CD4-positive, alpha-beta T cell treated with Interleukin-4 for 1 hour (primary cell): ENCODE measurements at places on chromosomes 2 and 18.

GRCh38 chr2:46068636-46069035 lies 228.6 kb upstream of the EPAS1 start:
- no peak for DNase-seq

DNA sequence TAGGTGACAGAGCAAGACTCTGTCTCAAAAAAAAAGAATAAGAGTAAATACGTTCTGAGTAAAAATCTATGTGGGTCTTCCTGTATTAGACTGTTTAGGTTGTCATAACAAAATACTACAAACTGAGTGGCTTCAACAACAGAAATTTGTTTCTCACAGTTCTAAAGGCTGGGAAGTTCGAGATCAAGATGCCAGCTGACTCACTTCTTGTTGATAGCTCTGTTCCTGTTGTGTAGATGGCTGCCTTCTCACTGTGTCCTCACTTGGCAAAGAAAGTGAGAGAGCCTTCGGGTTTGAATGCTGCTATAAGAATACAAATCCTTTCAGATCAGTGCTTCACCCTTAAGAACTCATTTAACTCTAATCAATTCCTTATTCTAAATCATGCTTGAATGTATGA lies 430.0 kb upstream of the VWC2L start:
- DNase-seq, result no peak

DNA sequence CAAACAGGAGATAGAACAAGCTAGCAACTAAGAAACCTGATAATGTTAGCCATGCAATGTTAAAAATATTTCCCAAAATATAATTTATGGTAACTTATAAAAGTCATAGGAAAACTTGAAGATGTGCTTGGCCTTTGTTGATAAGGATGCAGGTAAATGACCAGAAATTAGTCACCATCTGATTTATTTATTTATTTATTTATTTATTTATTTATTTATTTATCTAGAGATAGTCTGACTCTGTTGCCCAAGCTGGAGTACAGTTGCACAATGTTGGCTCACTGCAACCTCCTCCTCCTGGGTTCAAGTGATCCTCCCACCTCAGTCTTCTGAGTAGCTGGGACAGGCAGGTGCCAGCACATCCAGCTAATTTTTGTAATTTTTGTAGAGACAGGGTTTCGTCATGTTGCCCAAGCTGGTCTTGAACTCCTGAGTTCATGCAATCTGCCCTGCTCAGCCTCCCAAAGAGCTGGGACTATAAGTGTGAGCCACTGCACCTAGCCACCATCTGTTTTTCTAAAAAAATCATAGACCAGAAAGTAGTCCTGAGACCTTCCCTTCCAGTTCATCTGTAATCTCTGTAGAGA lies 109.5 kb downstream of the DHRS9 start:
- no peak for DNase-seq

- no peak for DNase-seq
These were observed 162.1 kb downstream of the QPCT start for GRCh38 chr2:37506407-37507050.

GRCh38 chr18:32310101-32310500 lies 120.3 kb downstream of the MEP1B start:
- no peak for DNase-seq

DNA sequence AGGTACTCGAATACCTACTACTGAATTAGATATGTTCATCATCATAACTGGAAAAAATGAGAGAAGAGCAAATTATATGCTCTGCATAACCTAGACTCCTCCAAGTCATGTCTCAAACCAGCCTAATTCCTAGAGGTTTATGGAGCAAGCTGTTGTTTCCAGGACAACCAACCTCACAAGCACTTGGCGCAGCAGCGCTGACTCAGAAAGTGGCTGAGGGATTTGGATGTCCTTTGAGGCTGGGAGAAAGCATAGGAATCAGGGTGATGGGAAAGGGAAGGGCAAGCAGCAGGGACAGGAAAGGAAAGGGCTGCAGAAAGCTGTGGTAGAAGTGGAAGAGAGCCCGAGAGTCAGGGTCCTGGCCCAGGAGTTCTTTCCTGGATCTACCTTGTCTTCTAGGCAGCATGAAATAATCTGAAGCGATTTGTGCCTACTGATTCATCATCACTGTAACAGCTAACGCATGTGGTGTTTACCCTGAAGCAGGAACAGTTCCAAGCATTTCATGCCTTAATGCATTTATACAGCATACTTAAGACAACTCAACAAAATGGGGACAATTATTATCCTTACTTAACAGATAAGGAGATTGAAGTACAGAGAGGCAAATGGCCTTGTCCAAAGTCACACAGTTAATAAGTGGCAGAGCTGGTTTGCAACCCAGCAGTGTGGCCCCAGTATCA lies 3.7 kb downstream of the PLEK start:
- DNase-seq, result no peak

- no peak for DNase-seq
These were observed 101.9 kb downstream of the TWIST2 start for GRCh38 chr2:238949710-238950345.

DNA sequence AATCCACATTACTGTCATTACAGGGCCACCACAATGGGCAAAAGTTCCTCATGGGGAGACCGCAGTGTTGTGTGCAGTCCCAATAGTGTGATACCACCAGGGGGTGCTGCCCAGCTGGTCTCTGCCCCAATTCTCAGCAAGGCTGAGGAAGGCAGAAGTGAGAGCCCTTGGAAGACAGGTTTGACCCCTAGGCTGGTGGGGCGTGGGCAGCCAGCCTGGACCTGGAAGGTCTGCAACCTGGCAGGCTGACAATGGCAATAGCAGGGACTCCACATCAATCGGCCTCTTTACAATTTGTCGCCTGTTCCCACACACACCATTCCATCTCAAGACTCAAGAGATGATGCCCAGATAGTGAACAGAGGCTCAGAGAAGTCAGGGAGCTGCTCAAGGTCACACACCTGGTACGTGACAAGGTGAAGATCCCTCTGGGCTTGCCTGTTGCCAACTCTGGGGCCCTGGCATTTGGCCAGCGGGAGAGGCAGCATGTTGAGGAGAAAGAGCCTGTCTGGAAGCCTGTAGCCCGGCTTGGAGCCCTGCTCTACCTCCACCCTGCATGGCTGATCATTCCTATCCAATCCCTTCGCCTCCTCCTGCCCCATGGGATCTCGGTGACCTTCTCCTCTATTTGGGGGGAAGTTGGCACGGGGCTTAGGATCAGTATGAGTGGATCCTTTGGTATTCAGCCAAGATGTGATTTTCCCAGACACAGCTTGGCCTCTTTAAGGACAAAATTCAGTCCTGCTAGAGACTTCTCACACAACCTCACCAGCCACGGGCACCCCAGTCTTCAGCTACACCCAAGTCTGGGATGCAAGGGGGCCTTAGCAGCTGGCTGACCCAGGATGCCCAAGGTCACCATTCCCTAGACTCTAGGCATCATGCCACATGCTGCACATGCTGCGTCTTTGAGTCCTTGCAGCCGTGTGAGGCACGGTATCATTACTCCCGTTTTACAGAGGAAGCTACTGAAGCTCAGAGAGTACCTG lies 2.9 kb upstream of the ATOH8 start:
- peak; percentile 67 for DNase-seq

DNA sequence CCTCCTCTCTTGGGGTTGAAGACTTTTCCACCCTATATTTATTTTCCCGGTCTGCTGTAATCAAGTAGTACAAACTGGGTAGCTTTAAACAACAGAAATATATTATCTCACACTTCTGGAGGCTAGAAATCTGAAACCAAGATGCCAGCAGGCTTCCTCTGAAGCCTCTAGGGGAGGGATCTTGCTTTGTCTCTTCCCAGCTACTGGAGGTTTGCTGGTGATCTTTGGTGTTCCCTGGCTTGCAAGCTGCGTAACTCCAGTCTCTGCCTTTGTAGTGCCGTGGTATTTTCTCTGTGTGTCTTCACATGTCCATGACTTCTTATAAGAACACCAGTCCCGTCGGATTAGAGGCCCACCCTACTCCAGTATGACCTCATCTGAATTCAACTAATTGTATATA lies 44.4 kb downstream of the MYO3B start:
- no peak for DNase-seq

DNA sequence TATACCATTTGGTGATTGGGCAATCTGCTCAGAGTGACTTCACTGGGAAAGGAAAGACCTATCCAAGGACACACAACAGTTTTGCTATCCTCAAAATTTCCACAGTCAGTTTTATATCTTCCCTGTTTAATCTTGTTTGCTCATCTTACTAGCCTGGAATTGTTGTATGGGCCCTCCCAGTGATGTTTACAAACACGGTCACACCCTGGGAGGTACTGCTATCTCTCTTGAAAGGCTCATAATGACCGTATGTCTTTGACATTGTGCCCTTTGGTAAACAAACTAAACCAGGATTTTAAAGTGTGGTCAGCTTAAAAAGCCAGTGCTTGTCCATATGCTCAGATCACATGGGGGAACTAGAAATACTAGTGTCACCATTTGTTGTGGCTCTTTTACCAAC lies 277.0 kb downstream of the CDH2 start:
- no peak for DNase-seq

- peak; percentile 47 for DNase-seq
These were observed 5.6 kb downstream of the QPCT start for GRCh38 chr2:37350034-37350433.

- DNase-seq, result no peak
These were observed 3.7 kb upstream of the GAREM2 start for GRCh38 chr2:26169226-26169625.

DNA sequence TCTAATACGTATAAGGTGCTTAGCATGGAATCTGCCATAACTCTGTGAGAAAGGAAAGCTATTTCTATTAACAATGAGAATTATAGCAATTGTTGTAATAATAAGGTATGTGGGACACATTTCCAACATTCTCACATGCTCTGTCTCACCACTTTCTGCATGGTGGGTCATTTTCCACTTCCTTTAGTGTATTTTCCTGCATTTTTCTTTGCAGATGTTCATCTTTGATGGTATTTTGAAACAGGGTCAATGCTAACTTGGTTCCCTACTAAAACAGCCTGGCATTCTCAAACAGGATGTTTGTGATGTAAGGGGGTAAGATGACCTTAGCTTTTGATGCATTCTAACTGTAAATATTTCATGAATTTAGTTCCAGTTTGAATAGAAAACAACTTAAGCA lies 54.7 kb downstream of the MYO1B start:
- no peak for DNase-seq

DNA sequence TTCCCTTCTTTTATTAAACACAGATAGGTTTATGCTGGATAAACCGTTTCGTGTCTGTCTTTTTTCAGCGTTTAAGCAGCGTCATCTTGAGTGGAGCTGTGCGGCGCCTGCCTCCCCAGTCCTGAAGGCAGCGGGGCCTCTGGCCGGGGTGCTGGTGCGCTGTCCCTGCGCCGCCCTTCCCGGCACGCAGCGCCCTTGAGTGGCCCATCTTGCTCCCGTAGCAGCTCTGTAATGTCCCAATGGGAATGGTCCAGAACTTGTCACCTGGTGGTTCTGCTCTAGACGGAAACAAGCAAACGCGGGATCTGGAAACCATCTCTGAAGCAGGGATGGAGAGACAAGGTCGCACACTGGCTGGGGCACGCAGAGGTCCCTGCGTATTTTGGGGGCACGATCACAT lies 24.5 kb downstream of the PRELID3A start:
- no peak for DNase-seq

GRCh38 chr2:62727876-62728566 lies 22.5 kb downstream of the EHBP1 start:
- DNase-seq, result no peak

GRCh38 chr2:3613524-3613905 lies 18.6 kb downstream of the COLEC11 start:
- no peak for DNase-seq

DNA sequence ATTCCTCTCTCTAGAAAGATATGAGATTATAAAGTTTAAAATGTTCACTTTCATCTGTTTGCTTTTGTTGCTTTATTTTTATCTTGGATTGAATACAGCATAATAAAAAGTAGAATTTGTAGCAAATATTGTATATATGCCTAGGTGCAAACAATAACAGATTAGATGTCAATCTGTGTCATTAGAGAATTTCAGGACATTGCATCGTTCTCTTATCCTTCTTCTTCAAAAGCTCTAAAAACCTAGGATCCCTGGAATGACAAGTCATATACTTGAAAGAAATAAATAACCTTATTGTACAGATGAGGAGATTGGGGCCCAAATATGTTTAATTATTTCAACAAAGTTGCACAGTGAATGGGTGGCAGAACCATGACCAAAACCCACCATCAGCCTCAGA lies 102.8 kb upstream of the BZW1 start:
- no peak for DNase-seq
